Ovary (tissue), 10 donors: ENCODE measurements at places on chromosomes 2 and 18. TPM values are rescaled to one million over a fixed set of nuclear protein-coding genes. Genes with fewer than 3 reads are reported as not detected.

Gene MRO
- total RNA-seq = 3.2 TPM

Gene PLCD4
- total RNA-seq = 0.24 TPM

GRCh38 chr18:32483002-32483401, 12.3 kb upstream of the GAREM1 start:
- H3K4me3 ChIP-seq = no peak overlapping the region
- no peak for DNase-seq
- H3K27ac ChIP-seq = no peak overlapping the region
- H3K27me3 ChIP-seq = no peaks in the 10 kb centered on the region
- no peaks in the 10 kb centered on the region for H3K36me3 ChIP-seq

GRCh38 chr18:71426441-71426840, 1117.7 kb downstream of the CBLN2 start:
- H3K4me1 ChIP-seq = no peaks in the 10 kb centered on the region
- H3K27me3 ChIP-seq = no peaks in the 10 kb centered on the region
- no peak for DNase-seq
- no peak overlapping the region for H3K4me3 ChIP-seq
- no peak overlapping the region for H3K27ac ChIP-seq
- no peaks in the 10 kb centered on the region for H3K36me3 ChIP-seq

Gene POLE4
- total RNA-seq = 77.1 TPM

DNA sequence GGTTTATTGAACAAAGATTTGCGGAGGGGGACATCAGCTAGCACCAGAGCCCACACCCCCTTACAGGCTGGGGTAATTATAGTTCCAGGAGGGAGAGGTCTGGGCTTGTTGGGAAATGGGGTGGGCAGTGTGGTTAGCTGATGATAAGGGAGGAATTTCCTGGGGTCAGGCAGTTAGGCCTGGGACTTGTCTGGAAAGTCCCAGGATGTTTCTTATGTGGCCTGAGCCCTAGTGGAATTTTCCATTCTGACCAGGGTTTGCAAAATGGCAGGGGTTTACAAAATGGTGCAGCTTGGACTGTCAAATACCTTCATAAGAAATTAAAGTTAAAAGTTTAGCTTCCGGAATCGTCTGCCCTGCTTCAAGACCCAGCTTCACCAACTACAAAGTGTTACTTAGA, 199.1 kb downstream of the FBXO15 start:
- no peak overlapping the region for H3K4me3 ChIP-seq
- H3K27ac ChIP-seq = no peak overlapping the region
- H3K36me3 ChIP-seq = no peaks in the 10 kb centered on the region
- no peaks in the 10 kb centered on the region for H3K27me3 ChIP-seq
- no peaks in the 10 kb centered on the region for H3K4me1 ChIP-seq
- no peak for DNase-seq

- H3K27me3 ChIP-seq = no peaks in the 10 kb centered on the region
- DNase-seq = no peak
- no peaks in the 10 kb centered on the region for H3K36me3 ChIP-seq
- H3K4me3 ChIP-seq = no peak overlapping the region
- peaks cover 5% of the 10 kb centered on the region for H3K4me1 ChIP-seq
Observed at GRCh38 chr2:173969886-173970285, 4.7 kb upstream of the SP3 start.

- no peaks in the 10 kb centered on the region for H3K4me1 ChIP-seq
- no peaks in the 10 kb centered on the region for H3K36me3 ChIP-seq
- no peak for DNase-seq
Observed at GRCh38 chr2:75361486-75361885, 162.2 kb upstream of the TACR1 start.

Gene TMEM17
- total RNA-seq = 1.9 TPM

- H3K4me1 ChIP-seq = no peaks in the 10 kb centered on the region
- no peak overlapping the region for H3K27ac ChIP-seq
- H3K36me3 ChIP-seq = no peaks in the 10 kb centered on the region
- no peak for DNase-seq
- H3K4me3 ChIP-seq = no peak overlapping the region
- H3K27me3 ChIP-seq = no peaks in the 10 kb centered on the region
Observed at GRCh38 chr2:146916914-146917313, 927.9 kb upstream of the ACVR2A start.

GRCh38 chr2:129865976-129866375, 113.5 kb upstream of the RAB6C start:
- H3K4me1 ChIP-seq = no peaks in the 10 kb centered on the region
- H3K4me3 ChIP-seq = no peak overlapping the region
- DNase-seq = no peak
- no peaks in the 10 kb centered on the region for H3K36me3 ChIP-seq
- H3K27me3 ChIP-seq = no peaks in the 10 kb centered on the region

- H3K27me3 ChIP-seq = no peaks in the 10 kb centered on the region
- H3K36me3 ChIP-seq = no peaks in the 10 kb centered on the region
- no peaks in the 10 kb centered on the region for H3K4me1 ChIP-seq
- H3K27ac ChIP-seq = no peak overlapping the region
Observed at GRCh38 chr2:7525746-7526145, 608.5 kb downstream of the RNF144A start.

- no peak overlapping the region for H3K4me3 ChIP-seq
- peak; percentile 74 for DNase-seq
- no peak overlapping the region for H3K27ac ChIP-seq
- no peaks in the 10 kb centered on the region for H3K36me3 ChIP-seq
- H3K27me3 ChIP-seq = no peaks in the 10 kb centered on the region
Observed at GRCh38 chr2:73163483-73164367, 38.6 kb upstream of the NOTO start.

DNA sequence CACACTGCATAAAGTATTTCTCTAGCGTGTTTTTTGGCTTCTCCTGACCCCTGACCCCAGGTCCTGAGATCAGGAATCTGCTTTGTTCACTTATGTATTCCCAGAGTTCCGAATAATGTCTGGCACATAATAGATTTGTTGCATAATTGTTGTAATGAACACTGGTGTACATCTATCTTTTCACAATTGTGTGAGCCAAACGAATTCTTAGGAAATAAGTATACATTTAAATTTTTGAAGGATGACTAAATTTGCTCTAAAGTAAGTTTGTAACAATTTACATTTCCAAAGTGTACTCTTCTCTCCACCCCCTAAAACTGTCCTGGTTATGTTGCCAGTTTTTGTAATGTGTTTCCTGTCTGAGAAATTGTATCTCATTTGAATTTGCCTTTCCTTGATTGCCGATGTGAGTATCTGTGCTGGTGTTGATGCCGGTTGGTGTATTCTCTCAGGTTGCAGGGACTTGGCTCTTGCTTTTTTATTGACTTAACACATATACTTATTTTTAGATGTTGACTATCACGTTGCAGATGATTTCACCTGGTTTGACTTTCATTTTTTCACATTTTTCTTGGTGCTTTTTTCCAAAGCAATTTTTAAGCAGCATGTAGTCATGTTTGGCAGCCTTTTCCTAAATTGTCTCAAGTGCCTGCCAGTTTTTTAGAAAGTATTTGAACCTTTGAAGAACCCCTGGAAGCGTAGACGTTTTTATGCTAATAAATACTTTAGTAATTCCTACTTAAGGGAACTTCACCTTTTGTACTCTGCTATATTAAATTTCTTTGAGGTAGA, 16.1 kb upstream of the FARP2 start:
- no peaks in the 10 kb centered on the region for H3K27me3 ChIP-seq
- H3K4me1 ChIP-seq = no peaks in the 10 kb centered on the region
- no peak for DNase-seq

- no peak within 1 kb of the TSS for H3K27ac ChIP-seq
- DNase-seq = no peak
- no peaks in the 10 kb centered on the region for H3K27me3 ChIP-seq
- H3K36me3 ChIP-seq = no peaks in the 10 kb centered on the region
- peak within 1 kb of the TSS; percentile 35 for H3K4me3 ChIP-seq
- peaks cover 8% of the 10 kb centered on the region for H3K4me1 ChIP-seq
Observed at GRCh38 chr18:50194631-50195532, at the start of gene MYO5B. TSS of gene MYO5B (minus strand) at chr18:50195147. CDS start at chr18:50194793, 354 bp downstream.

DNA sequence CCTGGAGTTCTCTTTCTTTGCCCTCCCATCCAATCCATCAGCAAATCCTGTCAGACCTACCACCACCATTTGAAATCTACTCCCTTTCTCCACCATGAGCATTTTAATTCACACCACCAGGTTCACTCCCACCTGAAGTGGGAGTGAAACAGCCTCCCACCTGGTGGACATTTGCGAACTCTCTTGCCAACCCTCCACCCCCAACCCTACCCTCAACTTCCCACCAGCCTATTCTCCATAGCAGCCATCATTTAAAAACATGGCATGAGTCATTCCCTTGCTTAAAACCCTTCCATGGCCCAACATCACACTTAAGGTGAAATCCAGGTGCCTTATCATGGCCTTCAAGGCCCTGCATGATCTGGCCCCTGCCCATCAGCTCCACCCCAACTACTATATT, 3.5 kb downstream of the RTKN start:
- DNase-seq = no peak
- H3K4me1 ChIP-seq = peaks cover 7% of the 10 kb centered on the region
- no peaks in the 10 kb centered on the region for H3K27me3 ChIP-seq
- H3K27ac ChIP-seq = no peak overlapping the region
- no peaks in the 10 kb centered on the region for H3K36me3 ChIP-seq

Gene GPATCH11
- total RNA-seq = 3.2 TPM

GRCh38 chr2:140504601-140505000, 1626.2 kb downstream of the LRP1B start:
- no peak overlapping the region for H3K4me3 ChIP-seq
- no peak for DNase-seq
- no peaks in the 10 kb centered on the region for H3K27me3 ChIP-seq

Gene GPR75
- 2.4 TPM for total RNA-seq

- no peak overlapping the region for H3K4me3 ChIP-seq
- H3K27ac ChIP-seq = no peak overlapping the region
- H3K27me3 ChIP-seq = no peaks in the 10 kb centered on the region
- no peaks in the 10 kb centered on the region for H3K4me1 ChIP-seq
- H3K36me3 ChIP-seq = no peaks in the 10 kb centered on the region
- no peak for DNase-seq
Observed at GRCh38 chr2:136308611-136309010, 190.7 kb upstream of the CXCR4 start.

Gene TTR
- total RNA-seq = not detected

DNA sequence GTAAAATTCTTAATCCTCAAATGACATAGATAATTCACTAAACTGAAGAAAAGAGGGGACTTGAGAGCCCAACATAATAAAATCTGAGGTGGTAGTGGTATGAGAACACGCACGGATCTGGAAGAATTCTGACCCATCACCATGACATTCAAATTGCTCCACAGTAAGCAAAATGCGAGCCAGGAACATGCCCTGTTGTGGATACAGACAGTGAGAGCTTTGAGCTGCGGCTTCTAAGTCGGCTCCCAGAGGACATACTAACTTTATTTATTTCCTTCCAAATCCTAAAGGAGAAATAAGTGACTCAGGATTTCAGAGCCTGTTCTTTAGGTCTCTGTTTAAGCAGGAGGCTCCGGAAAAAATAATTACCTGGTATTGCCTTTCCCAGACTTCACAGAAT, 143.4 kb upstream of the SMAD7 start:
- DNase-seq = no peak
- H3K36me3 ChIP-seq = no peaks in the 10 kb centered on the region
- H3K4me1 ChIP-seq = peaks cover 1% of the 10 kb centered on the region
- H3K4me3 ChIP-seq = no peak overlapping the region

GRCh38 chr18:46502444-46502843, 154.6 kb downstream of the LOXHD1 start:
- no peaks in the 10 kb centered on the region for H3K4me1 ChIP-seq
- H3K36me3 ChIP-seq = no peaks in the 10 kb centered on the region
- H3K27me3 ChIP-seq = no peaks in the 10 kb centered on the region
- no peak overlapping the region for H3K4me3 ChIP-seq
- DNase-seq = no peak
- no peak overlapping the region for H3K27ac ChIP-seq

DNA sequence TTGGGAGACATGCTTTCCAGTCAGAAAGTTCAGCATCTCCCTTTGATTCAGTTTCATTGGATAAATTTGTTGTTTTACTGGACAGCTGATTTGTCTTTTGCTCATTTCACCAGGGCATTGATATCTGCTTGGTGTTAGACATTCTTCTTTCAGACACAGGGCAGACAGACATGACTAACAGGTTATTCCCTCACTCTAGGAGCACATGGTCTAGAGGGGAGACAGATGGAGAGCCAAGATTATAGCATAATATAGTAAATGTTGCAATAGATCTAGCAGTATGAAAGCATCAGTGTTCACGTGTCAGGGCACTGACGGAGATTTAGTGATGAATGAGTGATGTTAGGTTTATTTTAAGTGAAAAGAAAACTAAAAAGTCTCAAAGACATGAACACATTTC, 187.0 kb upstream of the CYRIA start:
- H3K4me1 ChIP-seq = no peaks in the 10 kb centered on the region
- no peaks in the 10 kb centered on the region for H3K27me3 ChIP-seq
- DNase-seq = no peak
- no peak overlapping the region for H3K27ac ChIP-seq
- no peaks in the 10 kb centered on the region for H3K36me3 ChIP-seq
- H3K4me3 ChIP-seq = no peak overlapping the region

DNA sequence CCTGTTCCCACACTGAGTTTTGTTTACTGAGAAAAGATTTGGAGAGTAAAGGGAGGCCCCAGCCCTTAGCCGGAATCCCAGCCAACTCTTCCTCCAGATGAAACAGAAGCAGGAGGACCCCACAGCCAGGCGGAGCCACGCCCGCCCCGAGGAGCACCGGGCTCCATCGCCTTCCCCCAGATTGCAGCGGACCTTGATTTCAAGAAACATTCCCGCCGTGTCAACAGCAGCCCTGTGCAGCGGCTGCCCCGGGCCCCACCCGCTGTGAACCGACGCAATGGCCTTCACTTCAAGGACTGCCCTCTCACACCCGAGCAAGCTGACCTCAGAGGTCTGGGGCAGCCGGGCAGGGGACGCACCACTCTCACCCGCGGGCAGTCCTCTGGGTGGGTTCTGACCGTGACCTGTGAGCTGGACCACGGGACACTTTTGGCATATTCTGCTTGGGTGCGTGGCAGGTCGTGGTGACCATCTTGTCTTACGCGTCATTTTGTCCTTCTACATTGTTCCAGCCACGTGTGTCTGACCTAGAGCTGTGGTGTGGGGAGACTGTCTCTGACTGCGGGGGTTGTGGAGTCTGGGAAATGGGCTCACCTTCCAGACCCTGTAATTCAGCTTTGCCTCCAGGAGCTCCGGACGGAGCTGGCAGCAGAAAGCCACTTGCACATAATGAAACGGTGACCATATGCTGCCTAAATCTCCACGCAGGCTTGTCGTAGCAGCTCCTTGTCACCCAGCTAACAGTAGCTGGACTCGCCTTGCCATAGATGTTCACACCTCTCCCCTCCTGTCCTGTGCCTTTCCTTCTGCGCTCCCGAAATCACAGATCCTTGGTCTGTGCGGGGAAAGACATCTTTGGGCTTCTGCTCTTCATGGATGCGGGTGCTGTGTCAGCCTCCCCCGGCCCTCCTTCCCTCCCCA, 32.0 kb upstream of the INHBB start:
- H3K4me1 ChIP-seq = peaks cover 3% of the 10 kb centered on the region
- H3K4me3 ChIP-seq = peak overlapping the region; percentile 47

Gene ALK
- 0.24 TPM for total RNA-seq

Gene ASXL3
- 22.4 TPM for total RNA-seq

Gene FHOD3
- total RNA-seq = 3.5 TPM

DNA sequence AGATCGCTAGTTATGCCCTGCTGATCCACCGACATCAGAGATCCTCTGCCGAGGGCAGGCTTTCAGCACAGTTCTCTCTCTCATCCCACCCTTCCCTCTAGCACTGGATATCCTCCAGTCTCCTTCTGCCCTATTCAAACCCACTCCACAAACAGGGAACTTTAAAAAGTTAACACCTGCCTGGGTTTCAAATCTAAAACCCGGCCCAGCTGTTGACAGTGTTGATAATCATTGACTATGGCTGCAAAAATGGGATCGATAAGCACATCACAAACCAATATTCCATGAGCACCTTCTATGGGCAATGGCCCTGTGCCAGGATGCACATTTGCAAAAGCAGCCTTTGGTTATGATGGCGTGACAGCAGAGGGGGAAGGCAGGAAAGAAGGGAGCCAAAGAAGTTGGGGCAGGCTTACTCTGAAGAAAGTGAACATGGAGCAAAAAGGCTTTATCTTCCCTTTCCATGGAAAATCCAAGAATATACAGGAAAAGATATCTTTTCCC, 482.3 kb upstream of the KLHL29 start:
- DNase-seq = no peak
- no peaks in the 10 kb centered on the region for H3K4me1 ChIP-seq
- no peaks in the 10 kb centered on the region for H3K27me3 ChIP-seq
